ENCODE measurements at places on chromosomes 3 and 15. TPM values are rescaled to one million over a fixed set of nuclear protein-coding genes. Genes with fewer than 3 reads are reported as not detected.

SEMA3F gene
- total RNA-seq, result 69.6 TPM

GABRR3 gene
- total RNA-seq, result not detected

GP5 gene
- total RNA-seq, result 0.05 TPM

VGLL3 gene
- 0.15 TPM for total RNA-seq

TCTA gene
- 17.6 TPM for total RNA-seq

ATP2B2 gene
- not detected for total RNA-seq

SCG5 gene
- total RNA-seq, result 0.67 TPM

PLAAT1 gene
- 3.9 TPM for total RNA-seq

ATP13A4 gene
- total RNA-seq, result not detected

All from Panc1 (cell line).